KBM-7 (cell line): ENCODE measurements at places on chromosomes 6 and 20.

DNA sequence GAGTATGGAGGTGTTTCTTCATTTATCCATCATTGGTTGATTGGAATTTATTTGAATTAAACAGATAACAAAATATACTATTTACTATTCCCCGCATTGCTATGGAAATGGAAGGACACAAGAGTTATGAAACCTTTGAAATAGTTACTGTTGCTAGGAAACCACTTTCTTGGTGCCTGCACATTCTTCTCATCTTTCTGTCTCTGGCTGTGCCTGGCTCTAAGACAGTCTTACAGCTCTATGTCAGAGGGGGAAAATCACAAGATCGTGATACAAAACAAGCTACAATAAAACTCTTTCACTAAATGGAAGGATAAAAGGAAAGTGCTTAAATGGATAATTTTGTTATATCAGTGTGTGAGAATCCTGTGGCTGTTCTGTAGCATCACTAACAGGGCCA, 453.0 kb downstream of the LMBRD1 start:
- DNase-seq, result no peak

DNA sequence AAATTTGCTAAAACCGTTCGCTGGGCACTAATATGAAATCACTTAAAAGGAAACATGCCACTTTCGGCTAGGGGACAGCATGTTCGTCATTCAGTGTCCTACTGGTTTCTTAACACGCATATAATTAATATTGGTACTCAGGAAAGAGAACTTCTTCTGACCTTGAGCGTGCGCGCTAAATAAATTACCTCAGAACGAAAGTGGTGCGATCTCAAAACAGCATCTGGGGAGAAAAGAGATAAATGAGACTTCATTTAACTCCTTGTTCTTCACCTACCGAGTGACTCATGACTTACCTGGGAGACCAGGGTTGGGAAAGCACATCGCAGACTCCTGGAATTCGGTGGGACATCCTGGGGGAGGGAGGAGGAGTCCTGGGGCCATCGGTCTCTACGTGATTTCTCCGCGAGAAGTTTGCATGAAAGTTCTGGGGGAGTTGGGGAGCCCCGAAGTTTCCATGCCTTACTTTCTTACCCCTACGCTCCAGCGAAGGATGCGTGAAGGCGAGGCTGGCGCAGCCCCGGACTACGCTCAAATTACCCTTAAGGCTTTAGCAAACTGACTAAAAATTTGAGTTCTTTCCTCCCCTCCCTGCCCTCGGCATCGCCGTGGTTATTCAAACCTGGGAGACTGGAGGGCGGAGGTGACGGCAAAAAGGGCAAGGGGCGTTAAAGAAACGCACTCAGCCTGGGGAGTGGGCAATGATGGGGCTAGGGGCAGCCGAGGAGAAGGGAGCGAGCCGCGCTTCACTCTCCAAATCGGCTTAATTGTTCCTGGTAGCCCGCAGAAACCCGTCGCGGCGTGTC, 1.1 kb upstream of the BEND6 start:
- DNase-seq, result peak; percentile 38

DNA sequence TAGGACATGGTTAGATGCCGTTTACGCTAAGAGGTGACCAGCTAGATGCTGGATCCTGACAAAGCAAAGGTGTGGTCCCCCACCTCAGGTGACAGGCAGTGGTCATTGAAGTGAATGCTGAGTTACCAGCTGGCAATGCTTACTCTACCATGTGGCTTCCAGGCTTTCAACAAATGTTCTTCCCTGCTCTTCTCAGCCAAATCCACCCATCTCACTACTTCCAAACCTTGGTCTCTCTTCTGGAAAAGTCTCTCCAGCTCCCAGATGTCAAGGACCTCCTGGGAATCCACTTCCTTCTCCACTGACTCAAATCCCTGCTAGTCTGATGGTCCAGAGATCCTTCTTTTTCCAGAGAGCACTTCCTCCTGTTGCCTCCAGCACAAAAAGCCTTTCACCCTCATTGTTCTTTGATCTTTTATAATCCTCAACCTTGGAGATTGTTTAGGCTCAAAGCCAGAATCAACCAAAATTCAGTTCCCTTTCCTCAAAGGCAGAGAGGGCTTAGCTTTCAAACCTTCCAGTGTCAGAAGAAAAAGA, 228.0 kb downstream of the ZNF217 start:
- DNase-seq, result no peak

GRCh38 chr20:44273231-44274215, 26.4 kb downstream of the GDAP1L1 start:
- DNase-seq, result no peak

- DNase-seq, result peak; percentile 82
These were observed at the start of gene TMEM181 for GRCh38 chr6:158559895-158560835. Gene TMEM181, plus strand, starts transcription at chr6:158560091. Its CDS starts 134 bp downstream, at chr6:158560225.

- DNase-seq, result no peak
These were observed 51.3 kb upstream of the NRN1 start for GRCh38 chr6:6058054-6058444.

DNA sequence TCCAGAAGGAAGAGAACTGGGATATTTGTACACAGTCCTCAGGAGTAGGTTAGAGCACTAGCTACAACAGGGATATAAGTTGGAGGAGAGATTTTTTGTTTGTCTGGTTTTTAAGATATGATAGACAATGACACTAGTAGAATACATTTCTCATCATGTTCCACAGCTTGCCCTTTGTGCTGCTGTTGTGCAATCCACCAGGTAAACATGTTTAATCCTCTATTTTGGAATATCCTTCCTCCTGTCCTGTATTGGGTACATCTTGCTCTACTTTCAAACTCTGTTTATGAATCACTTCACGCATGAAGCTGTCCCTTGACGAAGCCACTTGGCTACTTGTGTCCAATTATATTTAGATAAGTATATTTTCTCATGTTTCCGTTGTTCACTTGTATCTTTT, 153.6 kb upstream of the TENT5A start:
- DNase-seq, result no peak

DNA sequence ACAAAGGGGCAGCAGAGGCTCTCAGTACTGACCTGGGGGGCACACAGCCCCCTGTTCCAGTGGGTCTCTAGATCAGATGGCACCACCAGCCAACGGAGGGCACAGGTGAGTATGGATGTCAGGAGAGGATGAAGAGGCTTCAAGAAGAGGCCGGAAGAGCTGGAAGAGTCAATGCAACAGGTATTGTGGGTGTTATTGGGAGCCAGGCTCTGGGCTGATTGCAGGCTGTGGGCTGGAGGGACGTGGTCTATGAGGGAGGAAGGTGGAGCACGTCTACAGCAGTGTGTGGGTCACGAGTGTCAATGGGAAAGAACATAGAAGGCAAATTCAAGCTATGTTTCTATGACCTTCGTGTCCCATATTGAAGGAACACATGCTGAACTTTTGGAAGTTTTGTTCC, 18.8 kb upstream of the TAGAP start:
- DNase-seq, result no peak
